ENCODE measurements at places on chromosomes 4 and X.

GRCh38 chr4:161629694-161630441 lies 533.9 kb downstream of the FSTL5 start:
- no peak for DNase-seq

GRCh38 chr4:85779165-85779564 lies 304.2 kb downstream of the ARHGAP24 start:
- no peak for DNase-seq

- DNase-seq, result no peak
Observed at GRCh38 chr4:142407596-142407995, 438.5 kb downstream of the INPP4B start.

GRCh38 chr4:763191-763810 lies 57.7 kb downstream of the PCGF3 start:
- no peak for DNase-seq

DNA sequence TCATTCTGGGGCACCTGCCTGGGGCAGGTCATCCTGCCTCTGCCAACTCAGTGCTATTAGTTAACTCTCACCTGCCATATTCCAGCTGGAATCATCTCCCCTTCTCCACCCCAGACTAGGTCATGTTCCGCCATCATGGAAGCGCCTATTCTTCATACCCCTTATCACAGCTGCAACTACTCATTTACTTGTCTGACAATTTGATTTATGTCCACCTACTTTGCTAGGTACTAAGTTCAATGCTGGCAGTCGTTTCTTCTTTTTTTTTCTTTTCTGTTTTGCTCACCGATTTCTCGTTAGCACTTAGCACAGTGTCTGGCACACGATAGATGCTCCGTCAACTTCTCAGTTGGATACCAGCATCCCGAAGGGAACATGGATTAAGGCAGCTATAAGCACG lies 1.1 kb upstream of the FMR1 start:
- DNase-seq, result no peak

DNA sequence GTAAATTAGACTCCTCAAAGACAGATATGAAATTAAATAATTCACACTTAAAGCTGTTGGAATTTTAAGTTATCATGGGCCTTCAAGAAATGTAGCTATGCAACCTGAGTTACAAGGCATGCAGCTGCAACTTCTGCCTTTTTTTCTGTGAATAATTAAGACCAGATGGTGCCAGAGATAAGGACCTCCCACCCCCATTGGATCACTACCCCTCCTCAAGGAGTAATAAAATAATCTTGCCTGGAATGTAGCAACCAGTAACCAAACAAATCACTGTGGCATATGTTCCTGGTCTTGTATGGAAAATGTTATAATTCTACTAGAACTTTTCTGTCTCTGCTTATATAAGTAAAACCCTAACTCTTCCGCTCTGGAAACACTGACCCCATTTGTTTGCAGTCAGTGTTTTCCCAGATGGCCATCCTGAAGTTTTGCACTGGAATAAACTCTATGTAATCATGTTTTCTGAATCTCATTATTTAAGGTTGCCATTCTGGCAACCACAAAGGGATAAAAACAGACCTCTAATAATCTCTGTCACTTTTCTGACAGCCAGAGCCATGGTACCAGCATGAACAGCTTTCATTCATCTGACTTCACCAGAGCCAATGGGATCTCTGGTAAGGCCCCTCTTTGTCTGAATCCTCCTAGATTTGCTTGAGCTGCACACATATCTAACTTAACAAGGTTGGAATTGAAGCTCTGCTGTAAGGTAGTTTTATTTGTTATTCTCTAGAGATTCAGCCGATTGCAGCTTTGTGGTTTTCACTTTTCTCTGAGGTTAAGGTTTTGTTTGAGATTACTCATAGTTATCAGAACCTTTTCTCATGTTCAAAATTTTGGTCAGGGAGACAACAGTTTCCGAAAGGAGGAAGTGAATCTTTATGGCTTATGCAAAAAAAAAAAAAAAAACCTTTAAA lies 274.6 kb downstream of the NAF1 start:
- DNase-seq, result no peak

DNA sequence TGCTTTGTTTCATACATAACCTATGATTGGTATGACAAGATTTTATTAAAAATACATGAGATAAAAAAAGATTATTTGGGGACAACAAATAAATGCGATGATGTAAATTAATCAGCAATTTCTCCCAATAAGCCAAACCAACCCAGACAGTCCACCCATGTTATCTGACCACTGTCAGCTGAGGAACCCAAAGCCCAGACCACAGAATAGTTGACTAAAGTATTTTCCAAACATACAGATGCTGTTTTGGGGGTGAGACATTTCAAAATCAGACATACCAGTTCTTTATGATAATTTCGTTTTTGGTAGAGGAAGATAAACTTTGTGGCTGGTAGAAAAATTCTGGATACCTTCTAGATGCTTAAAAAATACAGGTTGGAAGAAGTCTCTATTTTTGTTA lies 650.8 kb upstream of the FAM241A start:
- DNase-seq, result no peak

DNA sequence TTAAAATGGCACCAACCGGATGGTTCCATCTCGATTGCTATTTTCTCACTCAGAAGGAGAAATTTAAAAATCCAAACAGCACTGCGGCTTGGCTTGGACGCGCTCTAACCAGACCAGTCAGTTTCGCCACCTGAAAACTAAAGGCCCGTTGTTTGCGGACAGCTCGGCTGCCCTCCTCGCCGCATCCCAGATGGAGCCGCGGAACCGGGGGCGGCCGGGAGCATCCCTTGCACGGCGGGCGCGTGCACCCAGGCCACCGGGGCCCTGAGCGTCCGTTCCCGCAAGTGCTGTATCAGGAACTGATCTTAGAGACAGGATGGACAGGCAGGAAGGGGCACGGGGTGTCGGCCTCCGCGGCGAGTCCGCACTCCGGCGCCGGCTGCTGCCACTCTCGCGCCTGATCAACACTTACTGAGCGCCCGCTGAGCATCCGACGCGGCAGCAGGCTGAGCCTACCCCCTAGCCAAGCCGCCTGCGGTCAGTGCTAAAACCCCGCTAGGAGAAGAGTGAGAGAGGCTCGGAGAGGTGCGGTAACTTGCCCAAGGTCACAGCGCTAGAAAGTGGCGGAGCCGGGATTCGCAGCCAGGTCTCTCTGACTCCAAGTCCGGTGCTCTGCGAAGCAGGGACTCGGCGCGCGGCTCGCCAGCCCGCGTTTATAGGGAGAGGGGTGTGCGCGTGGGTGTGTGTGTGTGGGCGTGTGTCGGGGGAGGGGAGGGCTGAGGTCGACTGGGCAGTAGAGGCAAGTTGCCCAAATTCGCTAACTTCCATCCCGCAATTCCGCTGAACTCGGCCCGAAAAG lies at the start of gene CITED1:
Gene CITED1, minus strand, starts transcription at position 629 of the 799 bp plus-strand sequence. CDS start 3,045 bp downstream, outside the sequence.
- DNase-seq, result no peak

- DNase-seq, result no peak
Observed at GRCh38 chr4:148109216-148109615, 333.0 kb downstream of the NR3C2 start.

GRCh38 chr4:73864365-73864764 lies 4.8 kb upstream of the CXCL1 start:
- no peak for DNase-seq

GRCh38 chr4:83959160-83959559 lies 423.3 kb downstream of the GPAT3 start:
- DNase-seq, result no peak

GRCh38 chr4:117224256-117224655 lies 138.9 kb upstream of the TRAM1L1 start:
- no peak for DNase-seq

DNA sequence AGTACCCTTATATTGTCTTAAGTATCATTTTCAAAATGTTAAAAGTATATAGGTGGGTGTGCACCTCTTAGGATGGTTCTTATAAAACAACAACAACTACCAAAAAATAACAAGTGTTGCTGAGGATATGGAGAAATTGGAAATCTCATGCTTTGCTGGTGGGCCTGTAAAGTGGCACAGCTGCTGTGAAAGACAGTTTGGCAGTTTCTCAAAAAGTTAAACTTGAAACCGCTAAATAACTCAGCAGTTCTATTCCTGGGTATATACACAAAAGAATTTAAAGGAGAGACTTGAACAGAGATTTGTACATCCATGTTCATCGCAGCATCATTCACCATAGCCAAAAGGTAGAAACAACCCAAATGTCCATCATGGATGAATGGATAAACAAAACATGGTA lies 65.5 kb downstream of the HAND2 start:
- no peak for DNase-seq

Data from CD4-positive, alpha-beta T cell treated with Interferon alpha-2 for 1 hour (primary cell).